ENCODE measurements at places on chromosomes 2 and 18.

DNA sequence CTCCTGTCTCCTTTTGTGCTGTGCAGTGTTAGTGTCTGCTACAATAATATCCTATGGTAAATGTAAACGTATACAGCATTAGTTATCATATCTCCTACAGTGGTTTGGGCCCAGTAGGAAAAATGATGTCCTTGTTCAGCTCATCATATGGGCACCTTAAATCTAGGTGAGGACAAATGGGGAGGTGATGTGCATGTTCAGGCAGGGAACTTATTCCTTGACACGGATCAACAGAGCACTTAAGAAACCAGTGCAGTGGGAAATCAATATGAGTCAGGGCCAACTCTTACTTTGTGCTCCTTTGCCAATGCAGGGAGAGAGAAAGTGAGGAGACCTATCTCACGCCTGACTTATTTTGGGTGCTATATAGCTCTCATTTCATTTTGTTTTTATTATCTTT lies 76.4 kb downstream of the KLHL14 start:
- no peak for DNase-seq

DNA sequence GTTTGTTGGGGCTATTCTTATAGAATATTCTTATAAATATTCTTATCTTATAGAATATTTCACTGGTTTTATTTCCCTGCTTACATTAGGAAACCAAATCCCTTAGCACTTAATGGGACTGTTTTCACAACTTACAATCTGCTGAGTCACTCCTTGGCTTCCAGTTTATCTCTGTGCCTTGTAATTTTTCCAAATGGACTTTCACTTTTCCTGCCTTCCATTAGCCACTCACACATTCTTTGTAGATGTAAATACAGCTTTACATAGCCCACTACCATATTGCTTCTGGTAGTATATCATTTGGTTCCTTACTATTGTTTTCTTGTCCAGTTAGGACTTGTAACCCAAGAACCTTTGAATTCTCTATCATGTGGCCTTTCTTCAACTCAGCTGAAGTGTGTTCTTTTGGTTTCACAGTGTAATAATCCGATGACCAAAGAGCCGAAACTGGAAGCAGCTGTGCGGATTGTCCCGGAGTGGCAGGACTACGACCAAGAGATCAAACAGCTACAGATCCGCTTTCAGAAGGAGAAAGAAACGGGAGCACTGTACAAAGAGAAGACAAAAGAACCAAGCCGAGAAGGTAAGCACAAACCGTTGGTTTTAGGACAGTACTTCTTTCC lies 96.1 kb downstream of the UGGT1 start:
- no peak for DNase-seq

DNA sequence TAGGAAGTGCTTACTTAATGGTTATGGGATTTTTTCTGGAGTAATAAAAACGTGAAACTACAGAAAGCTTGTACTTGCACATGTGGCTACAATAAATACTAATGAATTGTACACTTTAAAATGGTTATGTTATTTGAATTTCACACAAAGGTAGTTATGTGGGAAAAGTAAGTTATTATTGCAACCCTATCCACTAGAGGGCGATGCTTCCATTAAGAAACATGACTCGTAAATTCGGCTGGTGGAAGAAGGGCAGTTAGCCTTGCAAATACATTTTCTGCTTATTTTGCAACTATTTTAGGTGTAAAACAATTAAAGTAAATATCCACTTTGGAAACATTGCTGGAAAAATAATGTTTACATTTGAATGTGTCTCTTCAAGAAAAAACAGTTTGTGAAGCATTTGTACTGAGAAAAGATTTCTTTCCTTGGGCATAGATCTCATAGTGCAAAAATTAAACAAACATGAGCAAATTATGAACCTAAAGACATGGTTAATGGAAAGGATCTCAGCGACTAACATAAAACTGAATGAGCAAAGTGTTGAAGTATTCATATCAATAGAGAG lies 68.1 kb upstream of the CSRNP3 start:
- DNase-seq = peak; percentile 47

- no peak for DNase-seq
These were observed 41.1 kb downstream of the ARL6IP6 start for GRCh38 chr2:152759290-152760072.

DNA sequence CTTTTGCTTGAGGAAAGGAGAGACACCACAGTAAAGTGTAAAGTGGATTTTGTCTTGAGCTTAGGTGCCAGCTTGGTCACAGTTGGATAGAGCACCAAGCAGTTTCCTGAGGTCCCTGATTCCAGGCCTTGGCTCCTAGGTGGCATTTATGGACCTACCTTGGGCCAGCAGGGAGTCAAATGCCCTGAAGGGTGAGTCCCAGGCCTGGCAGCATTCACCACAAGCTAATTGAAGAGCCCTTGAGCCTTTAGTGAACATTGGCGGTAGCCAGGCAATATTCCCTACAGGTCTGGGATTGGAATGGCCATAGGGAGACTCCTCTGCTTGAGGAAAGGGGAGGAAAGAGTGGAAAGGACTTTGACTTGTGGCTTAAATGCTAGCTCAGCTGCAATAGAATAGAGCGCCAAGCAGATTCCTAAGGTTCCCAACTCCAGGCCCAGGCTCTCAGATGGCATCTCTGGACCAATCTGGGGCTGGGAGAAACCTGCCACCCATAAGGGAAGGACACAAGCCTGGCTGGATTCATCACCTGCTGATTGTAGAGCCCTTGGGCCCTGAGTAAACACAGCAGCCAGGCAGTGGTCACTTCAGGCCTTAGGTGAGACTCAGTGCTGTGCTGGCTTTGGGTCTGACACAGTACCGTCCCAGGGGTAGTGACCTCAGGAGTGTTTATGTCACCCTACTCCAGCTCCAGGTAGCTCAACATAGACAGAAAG lies 137.5 kb upstream of the OTOS start:
- DNase-seq = no peak

DNA sequence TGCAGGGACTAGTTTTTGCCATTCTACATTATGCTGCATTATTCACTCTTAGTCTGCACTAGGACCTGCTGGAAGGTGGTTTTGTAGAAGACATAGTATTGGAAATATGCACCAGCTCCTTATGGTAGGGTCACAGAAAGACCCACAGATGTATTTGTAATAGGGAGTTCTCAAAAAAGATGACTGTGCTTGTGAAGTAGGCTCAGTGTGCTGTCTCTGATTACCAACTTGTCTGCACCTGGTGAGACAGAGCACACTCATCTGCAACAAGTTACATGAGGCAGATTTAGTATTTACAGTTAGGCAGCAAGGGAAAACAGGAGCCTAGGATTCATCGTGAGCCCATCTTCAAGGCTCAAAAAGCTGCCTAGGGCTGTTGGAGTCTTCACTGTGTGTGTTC lies 29.4 kb downstream of the RHBDD1 start:
- DNase-seq = no peak

DNA sequence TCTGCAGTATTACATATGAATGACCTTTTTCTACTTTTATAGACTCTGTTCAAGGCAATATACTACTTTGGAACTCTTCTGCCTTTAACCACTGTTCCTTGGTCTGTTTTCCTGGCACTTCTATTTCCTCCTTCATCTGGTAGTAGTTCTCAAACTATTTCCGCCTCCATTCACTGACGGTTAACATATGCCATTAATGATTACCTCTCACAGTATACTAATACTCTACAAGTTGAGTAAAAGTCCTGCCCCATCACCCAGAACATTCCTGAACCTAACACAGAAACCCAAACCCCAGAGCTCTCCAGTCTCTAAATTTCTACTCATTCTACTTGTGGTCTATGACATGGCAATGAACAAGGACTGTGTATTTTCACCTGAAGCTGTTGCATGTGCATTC lies 4.5 kb downstream of the GFPT1 start:
- no peak for DNase-seq

- DNase-seq = no peak
These were observed 58.7 kb downstream of the ASXL2 start for GRCh38 chr2:25819597-25820039.

DNA sequence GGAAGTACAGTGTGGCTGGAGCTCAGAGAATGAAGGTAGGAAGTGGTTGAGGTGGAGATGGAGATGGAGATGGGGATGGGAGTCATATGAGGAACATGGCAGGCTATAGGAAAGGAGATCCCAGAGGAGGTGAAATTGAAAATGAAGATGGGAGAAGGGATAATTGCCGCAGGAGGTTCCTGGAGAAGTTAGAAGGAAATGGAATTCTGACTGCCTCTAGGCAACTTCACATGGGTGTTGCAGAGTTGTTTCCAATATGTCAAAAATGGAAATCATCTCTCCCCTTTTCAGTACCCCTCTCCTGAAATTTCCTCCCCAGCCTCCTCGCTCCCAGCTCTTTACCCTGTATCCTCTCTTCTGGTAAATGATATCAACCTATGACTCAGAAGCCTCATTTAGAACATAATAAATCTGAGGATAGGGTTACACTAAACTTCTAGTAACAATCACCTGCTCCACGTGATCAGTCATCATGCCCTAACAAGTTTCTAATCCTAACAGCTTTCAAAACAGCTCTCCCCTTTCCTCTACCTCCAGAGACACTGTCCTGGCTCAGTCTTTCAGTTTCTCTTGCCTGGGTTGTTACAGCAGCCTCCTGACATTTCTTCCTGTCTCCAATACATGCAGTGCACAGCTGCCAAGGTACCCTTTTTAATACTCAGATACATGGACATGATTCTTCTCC lies 201.9 kb upstream of the RBMS1 start:
- DNase-seq = no peak

DNA sequence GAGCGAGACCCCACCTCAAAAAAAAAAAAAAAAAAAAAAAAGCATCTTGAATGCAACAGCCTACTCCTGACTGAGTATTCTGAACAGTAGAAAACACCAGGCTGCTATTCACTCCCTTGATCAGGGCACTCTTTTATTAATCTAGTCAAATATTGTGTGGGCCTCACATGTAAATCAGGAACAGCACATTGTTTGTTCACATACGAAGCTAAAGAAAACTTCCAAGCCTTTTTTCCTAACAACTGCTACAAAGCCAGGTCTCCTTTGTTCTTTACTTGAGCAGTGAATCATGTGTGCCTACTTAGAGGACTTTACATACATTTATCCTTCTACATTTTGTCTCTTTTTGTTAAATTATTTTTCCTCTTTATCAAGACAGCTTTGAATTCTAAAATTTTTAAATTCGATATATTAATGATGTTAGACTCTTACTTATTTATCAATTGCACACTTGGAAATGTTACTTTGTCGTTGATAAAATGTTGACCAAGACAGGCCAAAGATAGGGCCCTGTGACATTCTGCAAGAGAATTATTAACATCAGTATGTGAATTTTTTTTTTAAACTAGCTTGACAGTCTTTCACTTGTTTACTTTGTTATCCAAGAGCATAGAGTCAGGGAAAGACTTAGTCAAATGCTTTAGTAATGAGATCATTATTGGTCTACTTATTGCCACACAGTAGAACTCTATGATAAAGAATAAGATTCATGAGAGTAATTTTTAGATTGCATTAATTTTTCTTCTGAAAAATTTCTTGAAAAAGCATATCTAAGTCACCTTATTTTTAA lies 13.2 kb downstream of the SPATS2L start:
- no peak for DNase-seq

DNA sequence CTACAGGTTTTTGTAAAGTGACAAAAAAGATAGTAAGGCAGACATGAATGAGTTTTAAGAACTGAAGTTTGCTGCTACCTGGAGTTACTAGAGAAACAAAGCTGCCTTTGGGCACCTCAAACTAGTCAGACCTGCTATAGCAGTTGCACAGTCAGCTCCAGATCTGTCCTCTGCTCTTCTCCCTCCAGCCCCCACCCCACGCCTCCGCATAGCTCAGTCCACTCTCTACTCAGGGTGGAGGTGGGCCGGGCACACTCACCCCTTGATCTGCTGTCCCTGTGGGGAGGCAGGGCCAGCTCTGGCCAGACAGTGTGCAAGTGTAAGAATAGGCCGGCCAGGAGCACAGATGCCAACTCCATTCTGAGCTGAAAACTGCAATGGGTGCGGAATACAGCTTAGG lies 4.1 kb downstream of the SERTAD2 start:
- no peak for DNase-seq

GRCh38 chr2:9543557-9543956 lies 12.1 kb downstream of the ADAM17 start:
- no peak for DNase-seq

DNA sequence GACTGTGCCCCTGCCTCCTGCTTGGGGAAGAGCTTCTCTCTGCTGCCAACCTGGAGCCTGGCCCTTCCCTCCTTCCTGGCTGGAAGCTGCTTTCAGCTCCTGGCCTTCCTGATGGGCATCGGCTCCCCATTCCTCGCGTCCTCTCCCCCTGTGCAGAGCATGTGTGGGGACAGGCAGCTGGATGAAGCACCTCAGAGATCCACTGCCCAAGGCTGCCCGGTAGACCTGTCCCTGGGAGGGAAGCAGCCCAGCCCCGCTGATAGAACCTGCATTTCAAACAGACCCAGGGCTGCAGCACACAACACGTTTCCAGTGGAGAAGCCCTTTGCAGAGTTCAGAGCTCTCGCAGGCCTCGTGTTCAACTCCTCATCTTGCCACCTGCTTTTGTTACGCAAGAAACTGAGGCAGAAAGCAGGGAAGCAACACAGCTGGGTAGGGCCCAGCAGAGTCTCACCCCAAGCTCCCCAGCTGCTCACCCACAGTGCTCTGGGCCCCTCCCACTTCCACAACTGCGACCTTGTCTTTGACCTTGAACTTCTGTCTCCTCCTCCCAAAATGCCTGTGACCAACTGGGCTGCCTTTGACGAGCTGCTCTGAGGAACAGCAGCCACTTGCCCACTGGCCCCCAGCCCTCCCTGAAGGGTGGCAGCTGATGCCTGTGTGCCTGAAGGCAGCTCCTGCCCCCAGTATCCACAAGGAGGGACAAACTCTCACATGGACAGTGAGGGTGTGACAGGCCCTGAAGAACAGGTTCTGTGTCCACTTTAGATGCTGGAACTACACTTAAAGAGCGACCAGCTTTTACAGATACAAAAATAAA lies 65.5 kb downstream of the PARD6G start:
- DNase-seq = no peak

DNA sequence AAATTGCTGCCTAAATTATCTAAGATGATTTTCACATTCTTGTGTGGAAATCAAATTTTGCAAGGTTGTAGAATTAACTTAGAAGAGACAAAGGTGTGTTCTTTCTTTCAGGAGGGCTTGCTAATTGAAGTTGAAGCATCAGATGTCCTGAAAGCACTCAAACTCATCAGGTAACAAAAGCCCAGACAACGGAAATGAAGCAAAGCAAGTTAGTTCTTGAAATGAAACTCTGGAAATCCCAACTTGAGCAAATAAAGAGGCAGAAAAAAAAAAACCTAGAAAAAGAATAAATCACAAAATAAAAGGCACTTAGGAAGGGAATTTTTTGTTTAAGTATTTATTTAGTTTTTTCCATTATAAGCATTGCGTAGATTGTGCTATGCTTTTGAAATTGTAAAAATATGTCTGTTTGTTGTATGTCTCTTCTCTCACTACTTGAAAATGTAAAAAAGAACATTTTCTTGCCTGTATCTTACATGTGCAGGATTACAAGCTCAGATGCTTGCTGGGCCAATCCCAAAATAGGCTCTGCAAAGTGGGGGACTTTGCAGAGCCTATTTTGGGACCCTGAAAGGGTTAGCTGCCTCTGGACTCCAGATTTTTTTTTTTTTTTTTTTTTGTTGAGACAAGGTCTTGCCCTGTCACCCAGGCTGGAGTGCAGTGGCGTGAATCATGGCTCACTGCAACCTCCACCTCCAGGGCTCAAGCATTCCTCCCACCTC lies 46.7 kb downstream of the FAM161A start:
- no peak for DNase-seq

All from SHP77 (cell line).